ENCODE measurements at places on chromosomes 1 and 21.

DNA sequence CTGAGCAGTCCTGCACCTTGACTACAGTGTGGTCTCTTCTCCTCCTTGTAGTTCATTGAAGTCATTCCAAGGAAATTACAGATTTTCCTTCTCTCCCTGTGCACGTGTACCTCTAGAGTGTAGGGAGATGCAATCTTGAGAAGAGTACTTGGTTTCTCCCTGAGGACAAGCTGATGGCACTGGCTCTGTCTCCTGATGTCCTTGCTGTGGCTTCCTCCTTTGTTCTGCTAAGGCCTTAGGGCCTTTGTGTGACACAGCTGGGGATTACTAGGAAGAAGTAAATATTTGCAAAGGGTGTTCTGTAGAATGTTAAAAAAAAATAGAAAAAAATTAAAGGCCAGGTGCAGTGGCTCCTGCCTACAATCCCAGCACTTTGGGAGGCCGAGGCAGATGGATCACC lies 66.2 kb upstream of the APOBEC4 start:
- no peak for DNase-seq

GRCh38 chr1:1157914-1158710 lies 15.6 kb upstream of the TTLL10 start:
- DNase-seq = peak; percentile 10

DNA sequence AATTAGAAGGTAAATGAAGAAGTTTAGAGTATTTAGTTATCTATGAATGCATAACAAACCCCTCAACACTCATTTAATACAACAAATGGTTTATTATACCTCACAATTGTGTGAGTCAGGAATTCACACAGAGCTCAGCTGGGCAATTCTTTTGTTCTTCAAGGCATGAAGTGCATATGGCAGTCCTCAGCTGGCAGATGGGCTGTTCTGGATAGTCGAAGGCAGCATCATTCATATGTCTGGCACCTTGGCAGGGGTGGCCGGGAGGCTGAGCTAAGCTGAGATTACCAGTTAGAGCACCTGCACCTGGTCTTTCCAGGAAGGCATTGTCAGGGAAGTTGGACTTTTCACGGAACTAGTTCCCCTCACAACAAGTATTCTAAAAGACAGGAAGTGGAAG lies 286.2 kb upstream of the DUSP10 start:
- no peak for DNase-seq

DNA sequence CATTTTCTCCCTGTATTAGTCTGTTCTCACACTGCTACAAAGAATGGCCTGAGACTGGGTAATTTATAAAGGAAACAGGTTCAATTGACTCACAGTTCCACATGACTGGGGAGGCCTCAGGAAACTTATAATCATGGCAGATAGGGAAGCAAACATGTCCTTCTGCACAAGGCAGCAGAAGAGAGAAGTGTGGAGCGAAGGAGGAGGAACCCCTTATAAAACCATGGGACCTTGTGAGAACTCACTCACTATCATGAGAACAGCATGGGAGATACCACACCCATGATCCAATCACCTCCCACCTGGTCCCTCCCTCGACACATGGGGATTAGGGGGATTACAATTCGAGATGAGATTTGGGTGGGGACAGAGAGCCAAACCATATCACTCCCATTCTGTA lies 35.2 kb upstream of the EEIG2 start:
- DNase-seq = no peak

- no peak for DNase-seq
Measured at GRCh38 chr1:33966346-33967141, 102.7 kb downstream of the HMGB4 start.

DNA sequence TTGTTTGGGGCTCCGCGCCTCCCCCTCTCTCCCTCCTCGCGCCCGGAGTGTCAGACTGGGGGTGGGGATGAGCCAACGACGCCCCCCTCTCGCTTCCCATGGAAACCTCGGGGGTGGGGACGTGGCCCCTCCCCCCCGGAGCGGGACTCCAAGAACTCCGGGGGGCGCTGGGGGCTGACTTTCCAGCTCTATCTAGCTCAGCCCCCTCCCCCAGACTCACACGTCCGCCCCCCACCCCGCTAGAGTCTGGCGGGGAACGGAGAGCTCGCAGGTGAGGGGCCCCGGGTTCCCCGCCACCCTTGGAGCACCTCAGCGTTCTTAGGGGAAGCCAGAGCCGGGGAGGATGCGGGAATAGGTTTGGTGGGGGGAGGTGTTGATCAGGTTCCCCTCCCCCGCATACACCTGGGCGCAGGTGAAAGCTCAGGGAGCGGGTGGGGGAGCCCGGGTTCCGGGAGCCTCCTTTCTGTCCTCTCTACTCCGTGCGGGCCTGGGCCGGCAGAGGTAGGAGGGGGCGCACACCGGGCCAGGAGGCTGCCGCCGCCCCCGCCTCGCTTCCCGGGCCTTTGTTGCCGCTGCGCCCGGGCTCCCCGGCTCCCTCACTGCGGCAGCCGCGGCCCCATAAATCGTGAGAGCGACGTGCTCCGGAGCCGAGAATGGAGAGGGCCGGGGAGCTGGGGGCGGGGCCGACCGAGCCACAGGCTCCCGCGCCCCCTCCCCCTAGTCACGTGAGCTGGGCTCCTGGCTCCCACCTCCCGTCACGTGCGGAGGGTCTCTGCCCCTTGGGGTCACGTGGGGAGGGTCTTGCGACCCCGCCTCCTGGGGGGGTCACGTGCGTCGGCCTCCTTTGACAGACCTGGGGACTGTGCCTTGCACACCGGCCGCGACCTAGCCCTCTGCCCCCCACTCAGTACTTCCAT lies 1.9 kb downstream of the EFNA3 start:
- DNase-seq = peak; percentile 26

DNA sequence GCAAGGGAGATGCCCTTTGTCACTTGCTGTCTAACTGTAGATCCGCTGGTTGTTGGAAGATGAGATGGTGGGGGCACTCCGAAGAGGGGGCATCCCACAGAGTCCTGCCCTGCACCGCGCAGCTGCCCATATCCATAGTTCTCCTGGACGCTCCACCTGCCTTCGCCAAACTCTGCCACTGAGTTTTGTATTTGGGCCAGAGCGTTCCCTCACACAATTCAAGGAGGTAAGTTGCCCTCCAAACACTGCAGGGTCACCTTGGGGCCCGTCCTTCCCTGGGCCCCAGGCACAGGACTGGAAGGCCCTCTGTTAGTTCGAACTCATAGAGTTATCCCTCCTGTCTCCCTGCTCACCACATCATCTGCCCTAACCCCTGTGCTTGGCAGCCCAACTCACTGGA lies 22.1 kb downstream of the HYI start:
- no peak for DNase-seq

- no peak for DNase-seq
Measured at GRCh38 chr21:33586927-33587326, 1.6 kb downstream of the DONSON start.

GRCh38 chr1:63663873-63664272 lies 70.7 kb downstream of the PGM1 start:
- no peak for DNase-seq

DNA sequence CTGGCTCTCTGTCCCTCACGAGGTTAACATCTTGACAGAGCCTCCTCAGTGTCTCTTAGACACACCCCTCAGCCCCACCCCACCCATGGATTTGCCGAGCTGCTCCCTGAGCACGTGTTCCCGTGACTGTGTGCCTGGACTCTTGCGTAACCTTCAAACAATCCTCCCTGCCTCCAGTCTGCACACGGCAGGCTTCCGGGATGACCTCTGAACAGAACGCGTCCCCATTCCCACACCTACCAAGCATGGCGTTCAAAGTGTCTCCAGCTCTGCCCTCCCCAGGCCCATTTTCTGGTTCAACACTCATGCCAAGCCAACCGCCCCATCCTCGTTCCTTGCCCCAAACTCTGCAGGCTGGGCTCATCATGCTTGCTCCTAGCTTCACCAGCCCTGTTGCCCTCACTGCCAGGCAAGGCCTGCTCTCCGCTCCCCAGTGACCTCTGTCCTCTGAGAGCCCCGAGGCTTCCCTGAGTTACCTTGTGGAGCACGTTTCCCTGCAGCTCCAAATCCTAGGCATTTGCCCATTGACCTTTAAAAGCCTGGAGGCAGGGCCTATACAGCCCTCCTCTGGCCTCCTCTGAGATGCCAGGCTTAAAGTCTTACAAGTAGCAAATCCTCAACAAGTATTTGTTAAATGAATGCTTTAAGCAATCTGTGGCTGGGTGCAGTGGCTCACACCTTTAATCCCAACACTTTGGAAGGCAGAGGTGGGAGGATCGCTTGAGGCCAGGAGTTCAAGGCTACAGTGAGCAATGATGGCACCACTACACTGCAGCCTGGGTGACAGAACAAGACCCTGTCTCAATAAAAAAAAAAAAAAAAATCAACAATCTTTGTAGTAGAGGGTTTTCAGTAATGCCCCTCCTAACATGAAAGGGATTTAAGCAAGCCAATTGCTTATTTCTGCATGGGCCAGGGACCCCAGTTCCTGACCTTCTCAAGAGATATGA lies 5.0 kb downstream of the AGT start:
- no peak for DNase-seq

- DNase-seq = no peak
Measured at GRCh38 chr1:6870086-6870485, 84.8 kb downstream of the CAMTA1 start.

- DNase-seq = no peak
Measured at GRCh38 chr1:41355356-41355755, 5.9 kb upstream of the FOXO6 start.

GRCh38 chr1:11885916-11886315 lies 27.2 kb upstream of the NPPB start:
- DNase-seq = no peak

DNA sequence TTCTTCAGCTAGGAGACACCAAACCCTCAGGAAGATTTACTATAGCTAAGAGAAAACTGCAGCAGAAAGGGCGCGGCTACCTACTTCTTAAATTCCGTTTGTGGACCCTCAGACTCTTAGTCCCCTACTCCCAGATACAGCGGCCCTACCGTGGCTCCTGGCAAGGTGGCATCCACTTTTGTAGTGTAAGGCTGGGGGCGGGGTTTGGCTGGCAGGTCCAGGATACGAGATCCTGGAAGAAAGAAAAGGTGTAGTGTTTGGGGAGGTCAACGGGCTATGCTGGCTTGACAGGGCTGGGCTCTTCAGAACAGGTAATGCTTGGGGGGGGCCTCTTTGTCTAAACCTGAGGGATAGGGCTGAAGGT lies 280 bp downstream of the CREB3L4 start:
- no peak for DNase-seq

DNA sequence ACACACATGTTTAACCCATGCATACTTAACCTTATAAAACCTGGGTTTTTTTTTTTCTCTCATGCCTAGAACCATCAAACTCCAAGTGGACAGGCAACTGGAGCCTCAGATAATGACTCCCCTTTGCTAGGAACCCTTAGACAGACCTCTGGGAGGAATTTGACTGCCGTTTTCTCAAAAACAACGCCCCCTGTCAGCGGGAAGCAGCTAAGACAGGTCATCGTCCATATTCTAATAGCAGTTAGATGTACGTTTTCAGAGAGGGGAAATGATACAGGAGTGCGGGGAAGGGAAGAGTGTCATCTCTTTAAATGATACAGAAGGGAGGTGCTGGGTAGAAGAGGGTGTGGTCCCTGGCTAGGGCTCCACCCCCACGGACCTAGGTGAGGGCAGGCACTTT lies 34.7 kb downstream of the LRRC3 start:
- no peak for DNase-seq

- no peak for DNase-seq
Measured at GRCh38 chr1:214458541-214458940, 92.9 kb downstream of the PTPN14 start.

- no peak for DNase-seq
Measured at GRCh38 chr1:209787551-209787950, 3.2 kb upstream of the C1orf74 start.

DNA sequence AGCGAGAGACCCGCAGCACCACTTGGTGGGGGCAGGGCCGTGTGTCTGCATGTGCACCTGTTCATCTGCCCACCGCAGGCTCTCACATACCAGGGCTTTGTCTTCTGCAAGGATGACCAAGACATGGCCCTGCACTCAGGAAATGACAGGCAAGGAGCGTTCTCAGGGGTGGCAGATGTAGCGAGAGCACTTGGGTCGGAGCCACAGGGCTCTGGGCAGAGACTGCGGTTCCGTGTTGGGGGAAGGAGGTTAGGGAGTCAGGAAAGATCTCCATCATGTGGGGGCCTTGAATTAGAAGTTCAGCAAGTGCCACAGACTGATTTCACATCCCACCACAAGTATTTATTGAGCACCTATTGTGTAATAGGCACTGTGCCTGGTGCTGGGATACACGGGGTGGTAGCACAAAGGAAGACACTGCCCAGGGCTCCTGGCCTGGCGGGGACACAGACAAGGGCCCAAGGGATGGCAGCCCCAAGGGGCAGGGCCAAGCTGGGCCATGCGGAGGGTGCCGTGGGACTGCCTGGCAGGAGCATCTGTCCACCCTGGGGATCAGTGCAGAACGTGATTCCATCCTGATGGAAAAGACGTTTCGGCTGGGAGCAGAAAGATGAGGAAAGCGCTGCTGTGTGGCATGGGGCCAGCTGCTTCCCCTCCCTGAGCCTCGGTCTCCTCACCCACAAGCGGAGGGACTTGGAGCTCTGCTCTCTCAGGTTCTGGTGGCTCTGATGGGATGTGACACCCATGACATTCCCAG lies 11.4 kb upstream of the SPSB1 start:
- DNase-seq = no peak

GRCh38 chr1:23772049-23772853 lies 6.0 kb upstream of the PITHD1 start:
- peak; percentile 77 for DNase-seq

DNA sequence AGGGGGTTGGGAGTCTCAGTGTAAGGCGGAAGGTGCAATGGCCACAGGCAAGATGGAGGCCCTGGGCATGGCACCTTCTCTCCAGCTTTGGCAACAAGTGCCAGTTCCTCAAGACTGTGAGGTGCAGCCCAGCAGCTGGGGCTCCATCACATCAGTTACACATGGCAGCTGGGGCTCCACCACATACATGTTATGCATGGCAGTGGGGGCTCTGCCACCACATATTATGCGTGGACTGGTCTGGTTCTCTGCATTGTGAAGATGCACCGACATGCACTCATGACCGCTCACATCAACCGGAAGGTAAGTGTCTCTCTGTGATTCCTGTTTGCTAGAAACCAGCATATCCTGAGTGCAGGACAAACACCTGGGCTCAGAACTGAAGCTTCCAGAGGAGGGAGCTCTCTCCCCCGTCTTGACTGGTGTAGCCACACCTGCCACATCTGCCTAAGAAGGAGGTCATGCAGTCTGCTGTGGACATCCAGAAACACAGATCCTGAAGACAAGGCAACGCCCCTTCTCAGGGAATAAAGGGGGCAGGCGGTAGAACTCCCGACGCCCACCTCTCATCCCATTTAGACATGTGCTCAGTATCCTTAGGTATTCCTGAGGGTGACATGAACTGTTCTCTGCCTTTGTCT lies 104.1 kb upstream of the TMPRSS2 start:
- no peak for DNase-seq

DNA sequence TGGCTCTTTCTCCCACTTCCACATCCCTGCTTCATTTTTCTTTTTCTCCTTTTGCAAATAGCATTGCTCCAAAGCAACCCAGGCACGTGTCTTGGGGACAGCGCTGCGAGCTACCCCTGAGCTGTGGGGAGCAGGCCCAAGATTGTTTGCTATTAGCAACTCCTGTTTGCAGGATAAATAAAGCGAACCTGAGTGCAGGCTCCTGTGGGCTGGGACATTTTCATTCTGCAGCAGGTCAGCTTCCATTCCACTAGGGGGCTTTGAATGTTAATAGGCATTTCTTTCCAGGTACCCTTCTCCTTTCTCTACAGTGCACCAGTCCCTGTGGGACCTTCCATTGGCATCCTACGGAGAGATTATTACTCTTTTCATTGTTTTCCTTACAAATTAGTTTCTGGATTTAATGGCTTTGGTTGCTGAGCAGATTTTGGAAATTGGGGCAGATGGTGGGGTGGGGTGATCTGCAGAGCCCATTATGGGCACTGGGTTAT lies 54.0 kb downstream of the OLFML3 start:
- DNase-seq = no peak

- no peak for DNase-seq
Measured at GRCh38 chr1:85576642-85577418, 3.7 kb upstream of the CCN1 start.

Data from CD4-positive, alpha-beta T cell treated with Interferon gamma for 1 hour (primary cell).